ENCODE measurements at places on chromosomes 16 and 17.

GRCh38 chr17:2137342-2138098 lies 82.6 kb downstream of the HIC1 start:
- DNase-seq: no peak

DNA sequence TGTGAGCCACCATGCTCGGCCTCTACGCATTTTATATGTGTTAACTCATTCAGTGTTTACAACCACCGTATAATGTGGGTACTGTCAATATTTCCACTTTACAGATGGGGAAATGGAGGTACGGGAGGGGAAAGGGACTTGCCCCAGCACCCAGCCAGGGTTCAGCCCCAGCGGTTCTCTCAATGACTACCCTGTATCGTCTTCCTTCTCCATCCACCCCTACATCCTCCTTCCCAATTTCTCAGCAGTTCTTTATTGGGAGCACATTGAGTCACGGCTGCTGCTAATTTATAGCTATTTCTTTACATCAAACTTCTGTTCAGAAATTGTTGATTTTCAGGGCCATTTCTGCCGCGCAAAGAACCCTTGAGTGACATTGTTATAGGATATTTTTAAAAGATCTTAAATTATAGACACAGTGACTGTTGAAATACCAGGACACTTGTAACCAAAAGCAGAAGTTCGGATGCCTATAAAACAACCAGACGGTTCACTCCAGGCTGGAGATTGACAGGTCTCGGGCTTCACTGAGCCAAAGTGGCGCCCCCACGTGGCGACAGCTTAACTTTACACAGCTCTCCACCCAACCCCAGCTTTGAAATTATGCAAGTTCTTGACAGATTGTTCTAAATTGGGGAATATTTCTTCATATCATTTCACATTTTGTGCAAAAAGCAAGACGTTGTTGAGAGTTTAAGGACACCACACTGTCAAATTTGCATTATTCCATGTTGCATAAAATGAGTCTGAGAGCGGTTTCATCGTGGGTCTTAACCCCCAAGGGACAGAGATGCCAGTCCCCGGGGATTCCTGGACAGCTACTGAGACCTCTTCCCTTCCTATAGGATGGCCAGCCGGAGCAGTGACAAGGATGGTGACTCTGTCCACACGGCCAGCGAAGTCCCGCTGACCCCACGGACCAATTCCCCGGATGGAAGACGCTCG lies 11.8 kb downstream of the SYT17 start:
- DNase-seq: peak; percentile 2

DNA sequence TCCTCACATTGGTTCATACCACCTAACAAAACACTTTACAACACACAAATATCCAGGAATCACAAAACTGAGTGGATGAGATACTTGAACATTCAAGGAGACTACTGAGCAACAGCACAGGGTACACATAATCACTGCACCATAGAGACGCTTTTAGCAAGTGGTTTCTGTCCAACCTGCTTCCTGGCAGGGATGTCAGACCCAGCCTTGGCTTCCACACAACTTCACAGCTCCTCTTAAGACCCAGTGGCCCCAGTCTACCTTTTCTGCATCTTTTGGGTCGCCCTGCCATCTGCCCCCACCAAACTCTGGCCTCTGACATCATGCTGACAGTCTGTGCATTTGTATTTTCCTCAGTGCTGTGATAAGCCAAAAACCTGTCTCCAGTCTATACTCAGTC lies 5.9 kb upstream of the CORO6 start:
- DNase-seq: no peak

- DNase-seq: no peak
Measured at GRCh38 chr17:73196500-73196899, 3.6 kb downstream of the COG1 start.

DNA sequence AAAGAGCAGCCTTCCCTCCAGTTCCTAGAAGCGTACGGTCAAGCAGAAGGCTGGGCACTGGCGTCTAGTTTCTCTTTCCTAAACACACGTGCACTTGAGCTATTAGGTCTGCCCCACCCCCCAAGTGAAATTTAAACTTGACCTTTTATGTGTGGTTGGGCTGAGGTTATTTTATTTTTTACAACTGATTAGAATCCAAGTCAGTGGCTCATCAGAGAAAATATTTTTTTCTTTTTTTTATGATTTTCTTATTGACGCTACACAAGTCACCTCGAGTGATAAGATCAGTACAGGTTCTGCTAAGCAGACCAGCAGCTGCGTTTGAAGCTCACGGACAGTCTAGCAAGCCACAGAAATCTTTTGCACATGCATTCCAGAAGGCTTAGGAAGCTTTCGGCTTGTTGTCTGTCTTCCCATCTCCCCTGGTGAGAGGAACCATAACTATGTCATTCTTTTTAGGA lies 95.1 kb downstream of the ZFHX3 start:
- no peak for DNase-seq

DNA sequence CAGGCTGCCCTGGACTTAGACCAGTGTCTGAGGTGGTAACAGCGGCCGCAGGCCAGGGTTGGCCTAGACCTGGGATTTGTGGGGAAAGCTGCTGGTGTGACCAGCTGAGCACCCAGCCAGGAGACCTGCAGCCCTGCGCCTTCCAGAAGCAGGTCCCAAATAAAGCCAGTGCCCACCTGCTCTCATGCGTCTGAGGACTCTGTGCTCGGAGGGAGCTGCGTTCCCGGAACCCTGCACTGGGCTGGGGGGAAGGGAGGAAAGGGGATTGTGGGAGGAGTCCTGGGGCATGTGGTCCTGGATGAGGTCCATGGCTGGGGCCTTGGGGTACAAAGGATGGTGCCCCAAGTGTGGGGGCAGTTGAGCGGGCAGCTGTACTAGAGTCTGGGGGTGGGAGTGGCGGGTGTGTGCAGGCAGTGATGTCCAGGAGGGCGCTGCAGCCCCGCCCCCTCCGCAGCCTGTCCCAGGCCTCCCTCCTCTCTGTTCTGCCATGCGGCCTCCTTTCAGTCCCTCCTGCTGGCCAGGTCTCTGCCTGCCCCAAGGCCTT lies 1.8 kb upstream of the NECAB2 start:
- no peak for DNase-seq

DNA sequence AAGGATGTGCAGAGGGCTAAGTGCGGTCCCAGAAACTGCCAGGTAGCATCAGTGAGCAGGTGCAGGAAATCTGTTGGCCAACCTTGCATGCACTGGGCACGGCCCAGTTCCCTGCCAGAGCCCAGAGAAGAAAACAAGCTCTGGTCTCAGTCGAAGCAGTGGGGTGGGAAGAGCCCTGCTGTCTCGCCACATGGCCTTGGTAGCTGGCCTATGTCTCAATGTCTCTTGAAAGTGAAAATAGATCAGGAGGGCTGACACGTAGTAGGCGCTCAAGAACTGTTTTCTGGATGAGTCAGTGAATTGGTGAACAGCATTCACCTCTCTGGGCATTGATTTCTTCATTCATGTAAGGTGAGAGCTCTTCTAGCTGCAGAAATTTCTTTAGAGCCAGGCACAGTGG lies 90.4 kb downstream of the MARF1 start:
- no peak for DNase-seq

DNA sequence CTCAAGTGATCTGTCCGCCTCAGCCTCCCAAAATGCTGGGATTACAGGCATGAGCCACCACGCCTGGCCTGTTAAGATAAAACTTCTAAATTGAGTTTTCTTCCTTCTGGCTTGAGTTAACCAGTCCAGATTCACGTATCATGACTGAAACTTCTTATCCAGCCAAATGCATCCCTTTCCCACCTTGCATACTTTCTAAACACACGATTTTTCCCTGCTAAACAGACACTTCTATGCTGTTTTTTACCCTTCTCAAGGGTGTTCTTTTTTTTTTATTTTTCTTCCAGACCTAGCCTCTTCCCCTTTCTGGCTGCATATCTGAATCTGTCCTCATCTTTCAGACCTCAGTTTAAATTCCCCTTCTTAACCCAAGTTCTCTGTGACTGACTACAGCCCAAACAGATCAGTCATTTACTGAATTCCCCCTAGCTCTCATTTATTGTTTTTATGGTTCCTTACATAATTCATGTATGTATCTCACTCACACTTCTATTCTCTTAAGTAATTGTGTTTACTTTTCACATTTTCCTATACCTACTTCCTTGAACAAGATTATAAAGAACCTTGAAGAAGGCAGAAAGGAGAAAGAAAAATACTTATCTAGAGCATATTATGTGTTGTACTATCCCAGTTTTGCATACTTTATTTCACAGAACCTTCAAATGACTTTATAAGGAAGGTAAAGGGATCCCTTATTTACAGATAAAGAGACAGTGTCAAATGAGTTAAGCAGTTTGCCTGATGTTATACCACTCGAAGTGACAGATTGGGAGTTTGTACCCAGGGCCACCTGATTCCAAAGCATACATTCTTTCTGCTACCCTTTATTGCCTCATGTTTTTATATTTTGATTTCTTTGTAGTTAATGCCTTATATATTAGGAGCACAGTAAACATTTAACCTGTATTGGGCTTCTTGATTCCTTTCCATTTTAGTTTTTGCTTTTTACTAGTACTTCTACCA lies 5.2 kb downstream of the EVI2B start:
- no peak for DNase-seq

Data from hypothalamus (tissue), 51 donors.